Mesendoderm (in vitro differentiated cells): ENCODE measurements at places on chromosomes 2 and 18.
A peak's percentile ranks its signal among the peaks of the same experiment; 100 is the strongest.

DNA sequence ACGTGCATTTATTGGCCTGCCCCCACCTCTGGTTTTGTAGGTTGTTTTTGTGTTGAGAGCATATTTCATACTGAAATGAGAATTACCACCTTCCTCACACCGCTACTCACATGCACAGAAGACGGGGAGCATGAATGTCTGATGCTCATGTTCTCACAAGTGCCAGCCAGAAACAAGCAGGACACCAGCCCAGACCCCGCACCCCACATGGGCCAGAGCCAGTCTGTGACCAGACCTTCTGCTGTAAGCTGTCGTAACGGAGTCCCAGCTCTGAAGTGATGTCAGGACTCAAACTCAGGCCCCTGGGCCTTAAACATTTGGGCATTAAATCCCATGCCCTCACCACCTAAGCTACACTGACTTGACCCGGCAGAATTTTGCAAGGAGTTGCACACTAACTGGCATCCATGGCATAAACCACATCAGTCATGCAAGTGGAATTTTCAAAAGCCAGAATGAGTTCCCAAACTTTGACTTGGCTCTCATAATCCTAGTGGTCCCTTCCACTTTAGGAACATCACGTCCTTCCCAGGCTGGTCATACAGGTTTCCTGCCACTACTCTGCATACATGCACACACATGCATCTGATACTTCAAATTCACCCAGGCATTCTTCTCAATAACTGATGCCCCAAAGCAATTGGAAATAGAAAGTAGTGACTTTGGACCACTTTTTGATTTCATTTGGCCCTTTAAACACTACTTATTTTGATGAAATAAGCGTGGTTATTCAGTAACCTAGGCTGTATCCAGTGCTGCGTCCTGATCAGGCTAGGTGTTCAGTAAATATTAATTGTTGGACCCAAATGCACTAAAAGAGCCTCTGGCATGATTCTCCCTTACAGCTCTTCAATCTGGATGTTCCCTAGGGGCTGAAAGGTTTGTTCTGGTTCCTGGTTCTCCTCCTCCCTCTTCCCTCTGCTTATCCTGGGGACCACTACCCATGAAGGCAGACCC is 223.1 kb upstream of the ID2 start:
- DNase-seq, result no peak

GRCh38 chr18:26386441-26386840 is 160.2 kb downstream of the TAF4B start:
- DNase-seq, result no peak

- DNase-seq, result no peak
Observed at GRCh38 chr2:99998651-99999320, 143.6 kb downstream of the AFF3 start.

- no peak for DNase-seq
Observed at GRCh38 chr2:24768601-24769000, 24.6 kb downstream of the PTRHD1 start.

- no peak for DNase-seq
Observed at GRCh38 chr2:66080127-66080526, 354.8 kb upstream of the MEIS1 start.

GRCh38 chr2:67667054-67667908 is 270.1 kb downstream of the ETAA1 start:
- no peak for DNase-seq

- no peak for DNase-seq
Observed at GRCh38 chr18:49495480-49495879, 8.4 kb upstream of the C18orf32 start.

DNA sequence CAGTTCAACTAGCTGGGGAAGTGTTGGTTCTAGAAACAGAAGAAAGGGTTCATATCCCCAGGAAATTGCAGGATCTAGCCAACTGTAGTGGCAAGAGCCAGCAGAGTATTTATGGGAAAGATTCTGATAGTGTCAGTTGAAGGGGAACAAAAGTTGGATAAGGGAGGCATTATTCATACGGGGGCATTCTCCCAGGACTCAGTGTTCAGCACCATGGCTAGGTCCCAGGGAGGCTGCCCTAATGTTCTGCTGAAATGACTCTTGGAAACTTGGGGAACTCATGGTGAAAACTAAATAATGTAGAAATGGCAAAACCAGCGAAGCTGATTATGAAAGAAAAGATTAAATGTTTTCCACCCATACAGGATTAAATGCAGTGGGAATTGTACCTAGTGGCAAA is 543.7 kb downstream of the TRIB2 start:
- DNase-seq, result peak; percentile 27

GRCh38 chr2:220940646-220941045 is 631.5 kb downstream of the EPHA4 start:
- no peak for DNase-seq

DNA sequence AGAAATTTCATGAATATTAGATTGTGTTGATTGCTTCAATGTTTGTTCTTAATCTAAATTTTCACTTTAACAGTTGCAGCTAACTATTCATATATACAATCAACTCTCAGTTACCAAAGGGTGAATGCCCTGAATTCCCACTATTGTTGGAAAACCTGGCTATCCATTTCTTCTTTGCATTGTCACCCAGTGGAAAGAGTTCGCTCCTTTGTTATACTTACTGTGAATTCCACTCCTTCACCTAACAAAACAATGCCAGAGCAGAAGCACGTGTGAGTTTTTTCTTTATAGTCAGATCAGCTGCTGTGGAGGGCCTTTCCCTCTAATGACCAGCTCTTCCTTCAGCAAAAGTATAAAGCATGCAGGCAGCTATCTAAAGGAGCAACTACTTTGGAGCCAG is 409.2 kb upstream of the NRP2 start:
- DNase-seq, result peak; percentile 21

DNA sequence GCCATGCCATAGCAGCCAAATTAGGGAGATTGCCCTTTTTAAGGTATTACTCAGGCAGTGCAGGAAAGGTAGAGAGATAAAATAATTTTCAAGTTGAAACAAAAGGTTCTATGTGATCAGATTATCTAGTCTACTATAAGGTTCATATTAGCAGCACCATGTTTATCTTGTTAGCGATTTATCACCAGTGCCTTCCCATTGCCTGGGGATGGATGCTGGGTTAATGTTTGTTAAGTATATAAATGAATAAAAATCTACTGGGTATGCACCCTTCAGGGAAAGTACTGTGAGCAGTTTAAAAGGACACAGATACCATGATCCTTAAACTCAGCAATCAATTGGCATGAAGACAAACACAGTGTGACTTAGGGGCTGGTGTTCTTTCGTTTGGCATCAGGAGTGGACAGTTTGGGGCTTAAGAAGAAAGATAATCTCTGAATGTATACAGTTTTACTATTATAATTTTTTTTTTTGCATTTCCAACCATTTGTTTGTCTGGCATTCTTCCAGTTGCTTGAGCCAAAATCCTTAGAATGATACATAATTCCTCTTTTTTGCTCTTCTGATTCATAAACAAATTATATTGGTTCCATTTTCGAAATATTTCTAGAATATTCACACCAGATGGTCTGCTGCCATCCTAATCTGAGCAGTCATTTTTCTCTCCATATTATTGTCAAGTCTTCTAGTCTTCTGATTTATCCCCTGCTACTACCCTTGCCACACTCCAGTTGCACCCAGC is 512.8 kb upstream of the SLC8A1 start:
- DNase-seq, result no peak

DNA sequence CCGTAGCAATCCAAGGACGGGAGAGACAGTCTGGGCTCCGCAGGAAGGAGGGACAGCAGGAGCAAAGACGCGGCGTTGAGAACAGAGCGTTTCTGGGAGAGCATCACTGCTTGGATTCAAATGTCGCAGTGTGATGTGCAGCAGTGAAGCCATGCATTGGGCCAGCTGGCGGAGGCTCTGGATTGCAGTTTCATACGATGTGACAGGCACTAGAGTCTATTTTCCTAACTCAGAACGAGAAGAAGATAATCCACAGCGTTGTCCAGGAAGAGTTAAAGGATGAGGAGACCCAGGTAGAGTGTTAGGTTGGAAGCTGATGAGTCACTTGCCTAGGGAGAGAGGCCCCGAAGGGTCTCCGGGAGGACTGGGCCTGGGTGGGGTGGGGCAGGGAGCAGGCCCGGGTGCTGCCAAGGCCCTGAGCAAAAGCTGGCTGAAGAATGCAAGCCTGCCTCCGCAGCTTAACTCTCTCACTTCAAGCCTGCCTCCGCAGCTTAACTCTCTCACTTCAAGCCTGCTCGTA is 17.7 kb upstream of the SEMA4C start:
- DNase-seq, result peak; percentile 36

DNA sequence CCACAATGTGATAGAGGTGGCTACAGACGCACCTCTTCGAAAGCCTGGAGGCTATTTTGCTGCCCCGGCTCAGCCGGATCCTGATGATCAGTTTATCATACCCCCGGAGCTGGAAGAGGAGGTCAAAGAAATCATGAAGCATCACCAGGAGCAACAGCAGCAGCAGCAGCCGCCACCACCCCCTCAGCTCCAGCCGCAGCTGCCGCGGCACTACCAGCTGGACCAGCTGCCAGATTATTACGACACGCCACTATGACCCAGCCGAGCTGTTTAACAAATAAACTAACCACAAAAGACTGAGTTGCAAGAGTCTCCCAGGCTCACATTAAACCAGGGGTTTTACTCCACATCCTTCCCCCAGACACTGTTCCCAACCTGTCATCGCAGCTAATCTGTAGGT is 263.8 kb downstream of the PHLPP1 start:
- no peak for DNase-seq

DNA sequence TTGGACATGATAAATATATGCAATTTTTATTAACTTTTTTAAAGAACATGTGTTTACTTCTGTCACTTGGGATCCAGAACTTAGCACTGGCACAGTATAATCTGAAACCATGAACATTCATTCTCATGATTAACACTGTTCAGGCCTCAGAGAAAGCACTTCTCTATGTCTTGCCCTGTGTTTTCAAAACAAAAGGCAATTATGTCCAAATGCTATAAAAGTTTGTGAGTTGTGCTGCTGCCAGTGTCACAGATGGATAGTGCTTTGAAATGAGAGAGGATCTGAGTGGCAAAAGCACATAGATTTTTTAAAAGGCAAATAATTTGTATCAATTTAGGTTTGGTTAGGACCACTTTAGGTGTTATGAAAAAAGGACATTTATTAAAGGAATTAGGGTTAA is 470.5 kb upstream of the FAM98A start:
- DNase-seq, result no peak

GRCh38 chr18:5600378-5601071 is 56.7 kb upstream of the EPB41L3 start:
- peak; percentile 57 for DNase-seq

DNA sequence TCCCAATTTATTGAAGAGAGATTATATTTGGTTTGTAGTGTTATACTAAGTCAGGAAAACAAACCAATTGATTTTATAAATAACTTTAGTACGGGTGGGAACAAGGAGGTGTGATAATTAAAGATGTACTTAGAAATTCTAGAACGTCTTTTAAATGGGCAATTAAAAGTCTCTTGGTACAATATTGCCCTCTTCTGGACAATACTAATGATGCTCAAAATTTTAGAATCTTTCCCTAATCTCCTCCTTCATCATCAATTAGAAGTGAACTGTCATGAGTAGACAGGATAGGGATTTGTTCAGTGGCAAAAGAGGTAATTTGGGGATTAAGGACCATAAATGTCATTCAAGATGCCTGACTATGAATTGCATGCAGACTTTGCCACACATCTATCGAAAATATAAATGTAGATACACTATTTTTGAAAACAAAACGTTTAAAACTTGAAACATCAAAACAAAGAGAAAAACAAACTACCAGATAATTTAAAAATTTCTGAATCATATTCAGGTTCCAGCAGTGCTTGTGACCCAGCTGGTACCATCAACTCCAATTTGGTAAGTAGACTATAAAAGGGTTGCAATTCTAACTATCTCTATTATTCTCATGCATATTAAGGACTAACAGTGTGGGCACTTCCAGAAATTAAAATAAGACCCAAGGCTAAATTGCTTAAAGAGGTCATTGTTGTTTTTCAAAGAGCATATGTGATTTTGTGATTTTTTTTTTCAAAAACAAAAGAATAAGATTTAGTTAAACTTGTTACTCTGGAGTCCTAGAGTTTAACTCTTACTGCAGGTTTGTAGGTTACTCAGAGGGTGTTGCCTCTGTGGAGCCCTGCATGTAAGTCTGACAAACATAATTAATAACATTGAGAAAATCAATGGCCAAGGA is 123.5 kb downstream of the LAMA3 start:
- DNase-seq, result peak; percentile 23

GRCh38 chr2:219829667-219830352 is 202.4 kb downstream of the SLC4A3 start:
- DNase-seq, result no peak

- no peak for DNase-seq
Observed at GRCh38 chr18:27967913-27968824, 208.8 kb downstream of the CDH2 start.

GRCh38 chr2:219433666-219434467 is 776 bp upstream of the SPEG start:
- DNase-seq, result peak; percentile 95

- DNase-seq, result no peak
Observed at GRCh38 chr18:65792456-65793074, 41.8 kb downstream of the CDH7 start.

- no peak for DNase-seq
Observed at GRCh38 chr2:9240745-9241144, 34.1 kb downstream of the ASAP2 start.

DNA sequence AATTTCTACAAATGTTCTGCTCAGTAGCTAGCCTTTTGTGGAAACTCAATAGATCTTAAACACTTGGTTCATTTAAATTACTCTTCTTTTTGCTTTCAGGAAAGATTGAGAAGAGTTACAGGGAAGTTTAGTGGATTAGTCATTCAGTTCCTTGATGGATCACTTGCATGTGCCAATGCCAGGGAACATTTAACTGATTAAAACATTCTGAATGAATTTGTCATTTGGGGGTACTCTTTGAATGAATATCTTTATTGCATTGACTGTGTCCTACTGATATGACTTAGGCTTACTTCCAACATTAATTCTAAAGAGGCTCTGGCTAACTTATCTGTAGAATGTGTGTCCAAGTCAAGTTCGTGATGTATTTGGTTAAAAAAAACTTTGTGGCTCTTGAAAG is 199.8 kb downstream of the PLCL1 start:
- DNase-seq, result no peak

GRCh38 chr18:23884681-23885375 is 129.7 kb upstream of the TTC39C start:
- DNase-seq, result no peak

DNA sequence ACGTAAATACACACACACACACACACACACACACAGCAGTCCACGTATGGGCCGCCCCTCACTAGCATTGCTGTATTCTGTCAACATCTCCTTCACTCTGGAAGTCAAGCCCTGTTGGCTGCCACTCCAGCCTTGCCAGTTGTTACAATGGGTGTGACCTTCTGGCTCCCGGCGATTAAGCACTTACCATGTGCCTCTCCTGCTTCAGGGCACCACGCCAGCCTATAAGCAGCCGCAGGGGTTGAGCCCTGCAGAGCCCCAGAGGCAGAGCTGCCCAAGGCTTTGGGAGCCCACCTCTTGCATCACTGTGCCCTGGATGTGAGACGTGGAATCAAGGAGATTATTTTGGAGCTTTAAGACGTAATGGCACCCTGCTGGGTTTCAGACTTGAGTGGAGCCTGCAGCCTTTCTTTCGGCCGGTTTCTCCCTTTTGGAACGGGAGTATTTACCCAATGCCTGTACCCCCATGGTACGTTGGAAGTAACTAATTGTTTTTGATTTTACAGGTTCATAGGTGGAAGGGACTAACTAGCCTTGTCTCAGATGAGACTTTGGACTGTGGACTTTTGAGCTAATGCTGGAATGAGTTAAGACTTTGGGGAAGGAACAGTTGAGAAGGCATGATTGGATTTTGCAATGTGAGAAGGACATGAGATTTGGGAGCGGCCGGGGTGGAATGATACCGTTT is 54.5 kb upstream of the ROCK2 start:
- peak; percentile 16 for DNase-seq

- DNase-seq, result no peak
Observed at GRCh38 chr18:71021030-71021362, 732.2 kb downstream of the SOCS6 start.

GRCh38 chr18:67932271-67932670 is 415.8 kb upstream of the DSEL start:
- DNase-seq, result no peak
